Airway epithelial cell (primary cell): ENCODE measurements at places on chromosomes 6 and 20. TPM values are rescaled to one million over a fixed set of nuclear protein-coding genes. Genes with fewer than 3 reads are reported as not detected.

OPRL1 gene
- 0.28 and 1.6 TPM in 2 replicates for total RNA-seq

EYS gene
- total RNA-seq: 0.28 and 0.37 TPM in 2 replicates

MED20 gene
- total RNA-seq: 19.1 and 24.2 TPM in 2 replicates

HRH3 gene
- not detected in 2 replicates for total RNA-seq

C6orf132 gene
- total RNA-seq: 36.0 and 50.2 TPM in 2 replicates

TPX2 gene
- total RNA-seq: 55.3 and 62.2 TPM in 2 replicates

HLA-DPB1 gene
- total RNA-seq: 0.93 TPM in 1 of 2 replicates, not detected in the other

FLRT3 gene
- total RNA-seq: 19.7 and 19.9 TPM in 2 replicates

MCCD1 gene
- total RNA-seq: not detected in 2 replicates

PPP1R3G gene
- total RNA-seq: 0.28 and 1.3 TPM in 2 replicates

IL17F gene
- total RNA-seq: not detected in 2 replicates

KHDC1 gene
- 1.4 and 1.7 TPM in 2 replicates for total RNA-seq

PCK1 gene
- total RNA-seq: not detected in 2 replicates

C20orf202 gene
- 0.05 TPM in 1 of 2 replicates, not detected in the other for total RNA-seq

KCNB1 gene
- not detected in 2 replicates for total RNA-seq

SNAP25 gene
- total RNA-seq: 0.33 TPM in 1 of 2 replicates, not detected in the other

ATP9A gene
- 5.6 and 7.3 TPM in 2 replicates for total RNA-seq

IRF4 gene
- total RNA-seq: not detected in 2 replicates

NKX2-4 gene
- total RNA-seq: not detected in 2 replicates

EPPIN gene
- total RNA-seq: not detected in 2 replicates

CNBD2 gene
- total RNA-seq: 5.2 and 12.3 TPM in 2 replicates

PIM1 gene
- 33.9 and 41.0 TPM in 2 replicates for total RNA-seq

ZNF334 gene
- total RNA-seq: 1.3 and 2.0 TPM in 2 replicates

BTN1A1 gene
- total RNA-seq: not detected in 2 replicates

TAGAP gene
- 0.07 and 0.42 TPM in 2 replicates for total RNA-seq

ULBP2 gene
- 13.0 and 14.1 TPM in 2 replicates for total RNA-seq

PNLDC1 gene
- total RNA-seq: 0.14 TPM in 2 replicates

VSX1 gene
- total RNA-seq: not detected in 2 replicates

SIRPB1 gene
- total RNA-seq: 1.3 and 4.0 TPM in 2 replicates

FAXC gene
- 3.9 and 5.9 TPM in 2 replicates for total RNA-seq

FOXA2 gene
- 17.7 and 20.8 TPM in 2 replicates for total RNA-seq

PLA2G7 gene
- total RNA-seq: 0.51 and 1.2 TPM in 2 replicates
